ENCODE measurements at places on chromosomes 6 and 20.

GRCh38 chr20:57450931-57451330 is 59.7 kb downstream of the RBM38 start:
- no peak for DNase-seq

GRCh38 chr6:37059344-37060194 is 54.1 kb downstream of the FGD2 start:
- no peak for DNase-seq

DNA sequence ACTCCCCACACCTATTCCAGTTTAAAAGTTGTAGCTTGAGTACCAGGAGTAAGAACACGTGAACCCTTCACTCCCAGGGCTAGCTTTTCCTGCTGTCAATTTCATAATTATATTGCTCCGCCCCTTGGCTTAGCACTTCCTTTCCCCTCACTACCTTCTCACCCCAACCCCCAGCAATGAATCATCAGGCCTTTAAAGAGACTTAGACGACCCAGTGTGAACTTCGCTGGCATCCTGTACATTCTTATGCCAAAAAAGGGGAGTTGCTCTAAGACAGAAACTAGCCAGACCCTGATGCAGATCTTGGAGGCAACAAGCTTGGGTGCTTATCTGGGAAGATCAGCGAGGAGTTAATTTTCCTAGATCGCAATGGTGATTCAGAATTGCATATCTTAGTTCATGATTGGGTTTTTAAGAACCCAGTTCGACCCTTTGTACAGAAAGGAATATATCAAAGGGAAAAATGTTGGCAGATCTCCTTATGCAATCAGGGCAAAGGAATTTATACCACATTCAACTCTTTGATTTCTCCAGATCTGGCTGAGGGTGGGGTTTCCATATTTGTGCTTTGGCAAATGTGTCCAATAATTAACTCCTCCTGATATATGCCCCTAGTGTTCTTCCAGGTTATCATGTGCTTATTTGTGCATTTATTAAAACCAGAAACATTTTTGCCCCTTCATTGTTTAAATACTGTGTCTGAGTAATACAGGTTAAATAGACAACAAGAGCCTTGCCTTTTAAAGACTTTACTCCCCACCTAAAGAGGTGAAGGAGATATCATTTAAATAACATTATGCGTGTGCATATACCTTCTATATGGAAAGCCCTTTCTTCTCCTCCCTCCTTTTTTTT is 8.1 kb upstream of the ATXN1 start:
- no peak for DNase-seq

- no peak for DNase-seq
These were observed 92.8 kb upstream of the BTN3A2 start for GRCh38 chr6:26272171-26272637.

- DNase-seq = no peak
These were observed 214.7 kb downstream of the PAX1 start for GRCh38 chr20:21920211-21920610.

DNA sequence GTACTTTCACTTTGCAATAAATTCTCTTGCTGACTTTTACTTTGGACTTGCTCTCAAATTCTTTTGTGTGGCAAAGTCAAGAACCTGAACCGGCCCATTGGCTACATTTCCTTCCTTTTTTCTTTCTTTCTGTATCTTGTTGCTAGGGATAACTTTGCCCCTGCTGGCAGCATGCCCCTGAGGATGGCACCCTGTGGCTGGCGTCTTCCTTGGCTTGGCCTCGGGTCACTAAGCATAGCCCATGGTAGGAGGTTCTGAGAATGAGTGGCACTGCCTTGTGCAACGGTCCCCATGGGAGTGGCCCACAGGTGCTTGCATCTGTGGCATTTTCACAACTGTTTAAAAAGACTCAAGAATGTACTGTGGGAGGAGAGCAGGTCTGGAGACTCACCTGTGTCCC is 14.0 kb upstream of the HLA-F start:
- DNase-seq = no peak

GRCh38 chr20:16205507-16205906 is 367.7 kb downstream of the KIF16B start:
- DNase-seq = no peak

- no peak for DNase-seq
These were observed 31.8 kb upstream of the RALGAPA2 start for GRCh38 chr20:20744170-20744725.

- no peak for DNase-seq
These were observed 157.3 kb downstream of the BACH2 start for GRCh38 chr6:90139272-90139817.

DNA sequence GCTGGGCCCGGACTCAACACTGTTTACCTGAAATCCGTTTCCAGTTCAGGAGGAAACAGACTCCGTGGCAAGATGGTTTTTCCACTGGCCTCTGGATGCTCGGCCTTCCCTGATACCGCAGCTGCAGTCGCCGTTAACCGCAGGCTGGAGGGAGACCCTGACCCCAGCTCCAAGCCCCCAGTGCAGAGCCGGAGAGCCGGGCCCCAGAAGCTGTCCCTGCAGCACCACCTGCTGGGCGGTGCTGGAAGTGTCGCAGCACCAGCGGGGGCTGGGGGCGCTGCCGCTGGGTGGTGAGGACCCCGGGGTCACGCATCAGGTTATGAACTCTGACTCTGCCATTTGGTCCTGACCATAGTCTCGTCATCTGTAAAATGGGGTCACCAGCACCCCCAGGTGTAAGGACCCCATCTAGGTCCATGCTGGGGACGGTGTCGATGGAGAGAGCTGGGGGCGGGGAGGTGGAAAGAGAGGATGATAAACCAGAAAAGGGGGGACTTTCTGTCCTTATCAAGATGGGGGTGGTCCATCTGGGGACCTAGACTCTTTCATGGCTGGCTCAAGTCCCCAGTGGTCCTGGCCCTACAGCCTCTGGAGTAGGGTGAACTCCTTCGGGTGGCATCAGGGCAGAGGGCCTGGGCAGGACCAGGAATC is 20.8 kb upstream of the CHRNA4 start:
- DNase-seq = no peak

- DNase-seq = no peak
These were observed 155.2 kb upstream of the ESR1 start for GRCh38 chr6:151652325-151652724.

DNA sequence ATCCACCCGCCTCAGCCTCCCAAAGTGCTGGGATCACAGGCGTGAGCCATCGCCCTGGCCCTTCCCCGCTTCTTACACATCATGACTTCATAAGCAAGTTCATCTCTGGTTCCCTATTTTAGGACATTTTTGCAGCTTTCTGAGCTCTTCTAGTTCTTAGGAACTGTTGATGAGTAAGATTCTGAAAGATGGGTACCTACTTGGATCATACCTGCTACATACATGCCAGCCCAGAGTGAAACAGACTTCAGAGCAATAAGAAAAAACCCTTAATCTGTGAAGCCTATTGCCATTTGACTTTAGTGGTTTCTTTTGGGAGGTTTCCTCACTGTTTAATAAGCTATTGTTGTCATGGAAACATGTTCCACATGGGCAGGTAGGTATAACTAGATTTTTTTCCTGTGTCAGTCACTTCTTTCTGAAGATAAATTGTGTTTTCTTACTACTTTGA is 27.9 kb upstream of the TMEM217 start:
- DNase-seq = no peak

GRCh38 chr6:136290410-136291010 is 864 bp upstream of the BCLAF1 start:
- DNase-seq = peak; percentile 52

DNA sequence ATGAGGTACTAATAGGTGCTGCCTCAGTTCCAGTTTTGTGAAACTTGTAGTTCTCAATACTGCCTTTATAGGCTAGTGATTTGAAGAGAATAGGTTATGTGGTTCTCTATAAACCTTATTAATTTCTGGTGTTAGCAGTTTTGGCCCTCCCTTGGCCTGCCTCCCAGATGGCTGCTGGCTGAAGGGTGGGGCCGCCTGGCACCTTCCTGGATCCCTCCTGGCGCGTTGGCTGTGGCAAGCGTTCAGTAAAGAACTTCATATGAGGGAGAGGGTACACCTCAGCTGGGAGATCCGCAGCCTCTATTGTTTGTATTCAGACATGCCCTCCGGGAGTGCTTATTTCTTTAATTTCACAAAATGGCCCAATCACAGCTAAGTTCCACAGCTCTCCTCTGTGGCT is 51.9 kb downstream of the FAM120B start:
- no peak for DNase-seq

GRCh38 chr20:61424011-61424627 is 172.1 kb downstream of the CDH4 start:
- DNase-seq = no peak

GRCh38 chr6:99393698-99394531 is at the start of gene COQ3:
TSS of gene COQ3 (minus strand) at chr6:99394195. CDS start at chr6:99394179, 16 bp downstream.
- DNase-seq = peak; percentile 69

DNA sequence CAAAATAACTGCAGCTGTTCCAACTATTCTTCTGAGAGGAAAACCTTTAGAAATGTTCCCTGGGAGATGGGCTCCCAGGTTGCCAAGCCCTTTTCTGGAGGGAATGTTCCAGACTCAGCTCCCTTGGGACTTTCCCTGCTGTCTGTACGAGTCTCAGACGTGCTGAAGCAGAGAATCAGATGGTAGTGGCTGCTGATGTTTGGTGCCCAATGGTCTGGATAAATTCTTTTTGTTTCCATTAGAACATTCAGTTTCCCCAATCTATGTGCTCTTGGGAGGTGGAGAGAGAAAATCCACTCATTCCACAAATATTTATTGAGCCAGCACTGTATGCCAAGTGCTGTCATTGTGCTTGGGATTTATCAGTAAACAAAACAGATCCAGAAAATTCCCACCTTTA is 40.0 kb downstream of the SNHG17 start:
- no peak for DNase-seq

DNA sequence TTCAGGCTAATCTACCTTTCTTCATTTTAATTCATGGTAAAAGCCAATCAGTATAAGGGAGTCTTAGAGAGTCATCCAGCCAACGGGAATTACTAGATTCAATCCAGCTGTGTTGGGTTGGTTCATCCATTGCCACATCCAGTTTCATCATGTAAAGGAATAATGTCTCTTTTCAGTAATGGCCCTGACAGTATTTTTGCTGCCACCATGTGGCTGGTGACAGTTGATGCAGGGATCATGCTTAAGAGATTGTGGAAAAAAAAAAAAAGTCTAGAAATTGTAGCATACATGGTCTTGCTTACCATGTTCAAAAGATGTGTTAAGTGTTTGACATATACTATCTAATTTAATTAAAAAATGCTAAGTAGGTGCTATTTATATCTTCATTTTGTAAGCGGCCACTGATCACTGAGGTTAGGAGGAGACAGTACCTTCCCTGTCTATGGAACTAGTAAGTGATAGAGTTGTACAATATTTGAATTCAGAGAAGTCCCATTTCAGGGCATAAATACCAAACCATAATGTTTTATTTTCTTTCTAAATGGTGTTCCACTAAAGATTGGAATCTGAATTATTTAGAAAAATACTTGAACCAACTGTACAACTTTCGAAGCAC is 135.9 kb downstream of the KHDRBS2 start:
- DNase-seq = peak; percentile 12

GRCh38 chr6:45195137-45195536 is 133.0 kb upstream of the RUNX2 start:
- DNase-seq = no peak

GRCh38 chr6:122740091-122740490 is 39.4 kb upstream of the FABP7 start:
- DNase-seq = no peak

GRCh38 chr6:27592481-27593199 is 119.7 kb upstream of the ZNF184 start:
- DNase-seq = no peak

DNA sequence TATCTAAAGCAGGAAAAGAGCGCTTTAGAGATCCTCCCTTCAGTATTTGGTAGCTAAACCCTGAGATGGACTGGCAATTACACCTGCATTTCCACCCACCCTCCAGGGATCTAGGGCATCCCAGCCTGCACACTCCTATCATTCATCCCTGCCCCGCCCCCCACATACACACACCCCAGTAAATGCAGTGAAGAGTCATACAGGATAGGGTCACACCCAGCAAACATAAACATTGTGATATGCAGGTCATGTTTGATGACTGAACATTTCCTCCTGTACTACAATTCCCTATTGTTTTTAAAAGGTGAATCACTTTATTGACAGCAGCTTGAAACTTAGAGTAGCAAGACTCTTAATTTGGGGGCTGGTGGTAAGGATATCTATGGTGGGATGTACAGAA is 112.9 kb downstream of the FOXO3 start:
- no peak for DNase-seq

- no peak for DNase-seq
These were observed 32.5 kb downstream of the PREP start for GRCh38 chr6:105370351-105370750.

DNA sequence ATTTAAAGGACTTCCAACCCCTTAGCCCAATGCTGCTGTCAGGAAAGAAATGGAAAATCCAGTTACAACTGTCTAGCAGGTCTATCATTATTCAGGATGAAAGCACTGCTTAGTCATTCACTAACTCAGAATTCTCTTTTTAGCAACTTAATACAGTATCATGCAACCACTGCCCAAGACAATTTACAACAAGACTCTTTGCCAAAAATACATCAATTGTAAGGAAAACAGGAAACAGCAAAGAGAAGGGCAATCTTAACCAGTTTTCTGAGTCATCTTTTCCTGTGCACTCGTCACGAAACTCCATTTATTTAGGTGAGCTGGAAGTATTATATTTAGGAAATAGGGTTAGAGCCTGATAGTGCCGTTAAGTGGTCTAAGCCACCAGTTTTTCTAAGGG is 1197.7 kb upstream of the CITED2 start:
- DNase-seq = no peak

- peak; percentile 51 for DNase-seq
These were observed at the start of gene PM20D2 for GRCh38 chr6:89145956-89146717. TSS of gene PM20D2 (plus strand) at chr6:89146055. CDS start at chr6:89146145, 90 bp downstream.

GRCh38 chr20:63542696-63543095 is 4.9 kb downstream of the SRMS start:
- no peak for DNase-seq

- no peak for DNase-seq
These were observed 734.4 kb downstream of the MAFB start for GRCh38 chr20:39954621-39955020.

DNA sequence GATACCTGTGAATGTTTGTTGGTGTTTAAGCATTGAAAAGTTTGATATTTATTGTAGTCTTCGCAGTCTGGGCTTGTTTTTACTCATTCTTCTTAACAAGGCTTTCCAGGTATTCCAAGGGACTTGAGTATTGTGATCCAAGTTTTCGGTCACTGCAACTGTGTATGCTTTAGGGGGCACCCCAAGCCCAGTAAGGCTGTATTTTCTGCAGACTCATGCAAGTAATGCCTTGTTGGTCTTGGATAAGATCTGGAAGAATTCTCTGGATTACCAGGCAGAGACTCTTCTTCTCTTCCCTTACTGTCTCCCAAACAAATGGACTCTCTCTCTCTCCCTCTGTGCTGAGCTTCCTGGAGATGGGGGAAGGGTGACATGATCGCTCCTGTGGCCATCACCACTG is 82.1 kb downstream of the RFPL4B start:
- no peak for DNase-seq

All from nucleus accumbens (tissue), 56 donors.